Activated CD4-positive, alpha-beta memory T cell treated with anti-CD3 and anti-CD28 coated beads for 36 hours (primary cell): ENCODE measurements at places on chromosomes 11 and 22. TPM values are rescaled to one million over a fixed set of nuclear protein-coding genes. Genes with fewer than 3 reads are reported as not detected.

- no peak for DNase-seq
Measured at GRCh38 chr11:16895306-16895705, 118.9 kb downstream of the PLEKHA7 start.

GRCh38 chr11:58941838-58942237, 2.5 kb downstream of the GLYATL1 start:
- no peak for DNase-seq

DNA sequence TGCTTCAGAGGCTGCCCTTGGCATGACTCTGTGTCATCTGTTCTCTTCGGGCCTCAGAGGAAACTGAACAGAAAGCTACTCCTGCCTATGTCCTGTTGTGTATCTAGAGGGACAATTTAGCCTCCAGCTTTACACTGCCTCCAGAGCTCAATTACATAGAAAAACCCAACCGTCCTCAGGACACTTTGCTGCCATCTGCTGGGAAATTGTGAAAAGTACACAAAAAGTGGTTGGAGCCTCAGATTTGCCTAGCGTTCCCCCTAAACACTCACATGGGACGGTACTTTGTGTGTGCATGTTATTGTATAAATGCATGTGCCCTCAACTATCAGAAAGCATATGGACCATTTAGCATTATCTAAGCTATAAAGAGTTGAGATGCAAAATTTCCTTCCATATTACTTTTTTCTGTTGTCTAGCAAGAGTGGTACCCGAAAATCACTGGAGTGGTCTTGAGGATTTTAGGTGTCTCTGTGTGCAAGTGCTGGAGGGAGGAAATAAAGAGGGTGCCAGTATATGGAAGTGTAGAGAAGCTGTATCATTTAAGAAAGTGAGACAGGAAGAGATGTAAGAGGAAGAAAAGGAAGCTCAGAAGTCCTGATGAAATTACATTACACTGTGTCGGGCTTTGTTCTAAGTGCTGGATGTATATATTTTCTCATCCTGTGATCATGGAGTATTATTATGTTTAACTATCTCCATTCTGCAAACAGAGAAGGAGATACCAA, 8.7 kb upstream of the MS4A4E start:
- no peak for DNase-seq

GRCh38 chr11:133509924-133510697, 22.2 kb downstream of the OPCML start:
- no peak for DNase-seq

- no peak for DNase-seq
Measured at GRCh38 chr11:115984228-115984627, 480.0 kb upstream of the CADM1 start.

DNA sequence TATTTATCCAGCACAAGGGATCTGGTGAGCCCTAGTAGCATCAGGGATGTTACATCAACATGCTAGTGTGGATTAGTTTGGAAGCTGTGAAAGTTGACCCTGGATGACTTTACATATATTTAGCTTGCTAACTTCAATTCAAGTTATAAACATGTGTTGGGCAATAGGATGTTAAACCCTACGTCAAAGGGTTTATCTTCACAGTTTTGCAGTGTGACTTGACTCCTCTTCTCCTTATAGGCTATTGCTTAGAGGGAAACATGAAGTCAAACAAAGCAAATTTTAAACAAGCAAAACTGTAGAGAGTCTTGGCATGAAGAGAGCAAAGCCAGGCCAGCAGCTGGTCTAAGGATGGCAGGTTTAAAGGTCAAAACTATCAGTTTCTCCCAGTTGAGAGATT, 11.3 kb upstream of the CTSC start:
- no peak for DNase-seq

- DNase-seq, result no peak
Measured at GRCh38 chr11:100013011-100013410, 674.1 kb upstream of the ARHGAP42 start.

DNA sequence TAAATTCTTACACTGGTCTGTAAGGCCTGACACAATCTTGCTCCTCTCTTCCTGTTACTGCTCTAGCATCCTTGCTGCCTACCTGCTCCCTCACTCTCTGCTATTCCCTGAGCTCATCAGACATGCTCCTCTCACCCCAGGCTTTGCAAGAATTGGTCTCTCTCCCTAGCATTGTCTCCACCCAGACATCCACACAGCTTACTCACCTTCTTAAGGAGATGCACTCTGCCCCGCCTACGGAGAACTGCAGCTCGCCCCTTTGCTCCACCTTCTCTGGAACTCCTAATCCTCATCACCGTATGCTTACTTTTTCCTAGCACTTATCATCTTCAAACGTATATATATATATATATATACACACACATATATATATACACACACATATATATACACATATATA, 23.3 kb upstream of the TMPRSS5 start:
- no peak for DNase-seq

GRCh38 chr11:80990885-80991284, 1550.1 kb upstream of the TENM4 start:
- DNase-seq, result no peak

DNA sequence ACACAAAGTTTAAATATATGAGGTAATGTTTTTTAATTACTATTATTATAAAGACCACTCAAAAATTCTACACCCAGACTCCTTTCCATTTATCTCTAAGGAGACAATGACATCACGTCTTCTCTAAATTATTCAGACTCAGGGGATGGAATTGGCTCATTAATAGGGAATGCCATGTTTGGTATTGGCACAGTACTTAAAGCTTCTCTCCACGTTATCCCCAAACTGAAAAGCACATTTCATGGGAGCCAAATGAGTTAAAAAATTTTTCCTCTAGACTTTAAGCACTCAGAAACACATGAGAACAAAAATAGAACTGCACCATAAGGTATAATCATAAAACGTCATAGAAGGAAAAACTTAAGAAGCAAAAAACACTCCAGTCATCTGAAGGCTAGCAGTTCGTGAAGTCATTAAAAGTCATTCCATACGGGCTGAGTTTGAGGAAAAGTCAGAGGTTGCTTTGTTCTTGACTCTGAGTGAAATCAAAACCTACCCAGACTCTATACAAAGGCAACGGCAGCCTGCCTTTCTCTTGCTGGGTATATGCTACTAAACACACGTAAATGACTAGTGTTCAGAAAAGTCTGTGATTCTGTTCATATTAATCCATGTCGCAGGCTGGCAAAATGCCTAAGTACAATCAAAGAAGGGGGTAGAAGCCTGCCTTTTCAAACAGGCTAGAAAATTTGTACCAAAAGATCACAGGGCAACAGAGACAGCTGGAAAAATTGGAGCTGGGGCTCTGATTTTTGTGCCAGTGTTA, 8.7 kb upstream of the MPPED2 start:
- no peak for DNase-seq

DNA sequence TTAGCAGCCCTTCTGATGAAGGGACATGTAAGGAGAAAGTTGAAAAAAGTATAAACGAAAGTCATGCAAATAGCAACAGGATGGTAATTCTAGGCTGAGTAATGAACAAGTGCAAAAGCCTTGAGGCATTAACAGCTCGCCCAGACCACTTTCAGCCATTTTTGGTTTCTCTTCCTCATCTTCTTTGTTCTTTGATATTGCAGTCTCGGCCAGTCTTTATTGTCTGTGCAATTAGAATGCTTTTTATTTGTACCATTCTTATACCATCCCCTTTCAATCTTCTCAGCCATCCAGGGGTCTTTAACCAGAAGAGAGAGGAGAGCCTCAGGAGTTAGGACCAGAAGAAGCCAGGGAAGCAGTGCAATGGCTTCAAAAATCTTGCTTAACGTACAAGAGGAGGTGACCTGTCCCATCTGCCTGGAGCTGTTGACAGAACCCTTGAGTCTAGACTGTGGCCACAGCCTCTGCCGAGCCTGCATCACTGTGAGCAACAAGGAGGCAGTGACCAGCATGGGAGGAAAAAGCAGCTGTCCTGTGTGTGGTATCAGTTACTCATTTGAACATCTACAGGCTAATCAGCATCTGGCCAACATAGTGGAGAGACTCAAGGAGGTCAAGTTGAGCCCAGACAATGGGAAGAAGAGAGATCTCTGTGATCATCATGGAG, 7.3 kb downstream of the TRIM34 start:
- DNase-seq, result no peak

DNA sequence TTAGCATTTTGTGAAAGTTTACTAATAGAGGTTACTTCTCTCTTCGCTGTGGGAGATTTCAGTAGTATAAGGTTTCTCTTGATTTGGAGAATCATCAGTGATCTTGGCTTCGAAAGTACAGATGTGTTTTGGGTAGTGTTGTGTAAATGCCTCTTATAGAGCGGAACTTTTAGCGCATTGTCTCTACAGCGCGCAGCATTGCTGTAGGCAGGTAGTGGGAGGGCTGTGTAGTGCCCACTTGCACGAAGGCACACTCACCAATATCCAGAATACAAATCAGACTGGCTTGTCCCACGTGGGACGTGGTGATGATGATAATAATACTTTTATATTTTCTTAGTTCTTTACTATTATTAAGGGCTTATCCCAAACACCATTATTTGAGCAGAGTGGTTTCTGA, 51.4 kb downstream of the FAM83F start:
- peak; percentile 42 for DNase-seq

DNA sequence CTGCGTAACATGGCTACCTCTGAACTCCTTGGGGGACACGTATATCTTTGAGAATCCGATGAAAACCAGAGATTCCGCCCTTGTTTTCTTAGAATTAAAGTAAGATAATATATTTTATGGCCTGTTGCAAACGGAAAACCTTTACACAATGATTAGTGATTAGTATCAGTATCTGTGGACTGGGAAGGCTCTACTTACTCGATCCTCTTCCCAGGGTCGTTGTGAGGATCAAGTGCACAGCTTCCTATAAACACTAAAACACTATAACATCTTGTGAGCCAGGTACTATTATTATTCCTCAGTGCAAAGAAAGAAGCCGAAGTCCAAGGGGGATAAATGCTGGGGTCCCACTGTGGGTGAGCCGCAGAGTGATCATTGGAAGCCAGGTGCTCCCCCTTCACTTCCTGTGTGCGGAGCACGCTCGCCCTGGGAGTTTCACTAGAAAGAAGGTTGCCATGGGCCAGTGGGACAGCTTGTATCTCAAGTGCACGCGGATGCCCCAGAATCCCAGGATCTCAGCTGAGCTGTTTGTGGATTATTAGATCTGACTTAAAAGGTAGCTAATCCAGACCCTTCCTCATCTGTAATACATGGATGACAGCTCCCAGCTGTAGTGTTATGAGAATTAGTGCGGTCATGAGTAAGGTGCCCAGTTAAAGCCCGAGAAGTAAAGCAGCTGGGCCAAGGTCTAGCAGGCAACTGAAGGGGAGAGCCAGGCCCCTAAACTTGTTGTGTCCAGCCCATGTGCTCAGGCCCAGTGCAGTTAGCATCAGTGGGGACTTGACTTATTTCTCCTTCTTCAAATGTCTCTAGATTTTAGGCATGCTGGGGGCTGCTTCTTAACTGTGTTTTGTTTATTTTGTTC, 839 bp downstream of the CBY1 start:
- DNase-seq, result peak; percentile 64

DNA sequence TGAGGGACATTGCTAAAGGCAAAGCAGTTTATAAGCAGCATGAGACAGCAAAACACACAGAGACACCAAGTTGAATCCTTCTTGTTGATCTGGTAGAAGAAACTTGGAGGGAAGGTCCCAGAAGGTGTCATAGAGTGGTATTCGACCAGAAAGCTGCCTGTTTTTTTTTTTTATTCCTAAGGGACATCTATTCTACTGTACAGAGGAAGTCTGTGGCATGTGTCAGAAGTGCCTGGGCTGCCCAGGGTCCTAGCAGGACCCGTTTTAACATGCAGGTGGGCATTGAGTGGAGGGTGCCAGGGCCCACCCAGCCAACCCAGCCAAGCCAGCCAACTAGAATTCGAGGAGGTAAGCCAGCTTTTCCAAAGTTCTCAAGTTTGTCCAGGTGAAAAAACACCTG, 68.0 kb upstream of the ATXN10 start:
- DNase-seq, result no peak

- no peak for DNase-seq
Measured at GRCh38 chr11:46410021-46410420, 18.4 kb upstream of the CHRM4 start.

DNA sequence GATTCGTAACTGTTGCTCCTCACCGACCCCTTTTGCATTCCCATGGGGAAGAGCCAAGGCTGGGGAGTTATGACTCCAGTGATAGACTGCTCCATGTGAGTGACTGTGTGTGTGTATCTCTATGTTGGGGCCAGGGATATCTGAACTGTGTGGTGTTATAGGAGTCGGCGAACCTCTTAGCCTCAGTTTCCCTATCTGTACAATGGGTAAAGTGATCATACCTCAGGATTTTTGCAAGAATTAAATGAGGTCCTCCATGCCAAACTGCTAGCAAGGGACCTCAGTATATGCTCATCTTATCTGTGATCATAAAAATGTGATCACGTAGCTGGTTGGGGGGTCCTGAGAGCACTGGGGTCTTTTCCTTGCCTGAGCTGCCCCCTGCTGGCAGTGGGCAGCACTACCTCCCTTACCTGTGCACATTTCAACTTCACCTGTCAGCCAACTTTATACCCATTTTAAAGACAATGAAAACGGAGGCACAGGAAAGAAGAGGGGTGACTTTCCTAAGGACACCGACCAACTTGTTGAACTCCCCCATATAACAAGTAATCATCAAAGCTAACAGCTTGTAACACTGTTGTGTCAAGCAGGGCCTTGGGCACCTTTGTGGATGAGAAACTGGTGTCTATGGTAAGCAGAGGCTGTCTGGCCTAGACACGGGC, 1.4 kb upstream of the DPP3 start:
- peak; percentile 42 for DNase-seq

- DNase-seq, result no peak
Measured at GRCh38 chr11:16807306-16807705, 68.9 kb downstream of the C11orf58 start.

DNA sequence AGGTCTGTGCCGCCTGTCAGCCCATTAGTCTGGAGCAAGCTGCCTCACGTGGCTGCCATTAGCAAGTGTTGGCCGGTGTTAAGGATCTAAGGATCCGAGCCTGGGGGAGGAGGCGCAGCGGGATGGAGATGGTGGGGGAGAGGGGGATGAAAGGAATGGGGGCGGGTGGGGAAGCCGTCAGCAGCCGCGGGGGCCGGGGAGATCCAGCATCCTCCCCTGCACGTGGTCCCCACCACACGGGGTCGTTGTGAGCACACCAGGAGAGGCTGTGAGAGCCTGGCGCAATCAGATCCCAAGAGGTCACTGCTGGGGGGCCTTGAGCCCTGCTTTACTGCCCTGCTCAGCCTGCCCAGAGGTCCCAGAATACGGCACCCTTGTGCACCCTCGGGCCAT, 7.3 kb downstream of the CABP7 start:
- peak; percentile 38 for DNase-seq

Gene IL18
- not detected for total RNA-seq

Gene IGSF9B
- total RNA-seq, result 24.6 TPM

Gene RBX1
- 96.9 TPM for total RNA-seq

Gene DBX1
- total RNA-seq, result not detected

Gene FBLN1
- not detected for total RNA-seq

Gene NFRKB
- total RNA-seq, result 34.8 TPM

Gene SCUBE2
- total RNA-seq, result not detected
